ENCODE measurements at places on chromosomes 16 and 17. TPM values are rescaled to one million over a fixed set of nuclear protein-coding genes. Genes with fewer than 3 reads are reported as not detected.

- DNase-seq, result no peak
Measured at GRCh38 chr16:86934581-86935375, 356.4 kb downstream of the FOXL1 start.

GRCh38 chr17:322006-322780, 30.4 kb downstream of the RPH3AL start:
- no peak for DNase-seq

DNA sequence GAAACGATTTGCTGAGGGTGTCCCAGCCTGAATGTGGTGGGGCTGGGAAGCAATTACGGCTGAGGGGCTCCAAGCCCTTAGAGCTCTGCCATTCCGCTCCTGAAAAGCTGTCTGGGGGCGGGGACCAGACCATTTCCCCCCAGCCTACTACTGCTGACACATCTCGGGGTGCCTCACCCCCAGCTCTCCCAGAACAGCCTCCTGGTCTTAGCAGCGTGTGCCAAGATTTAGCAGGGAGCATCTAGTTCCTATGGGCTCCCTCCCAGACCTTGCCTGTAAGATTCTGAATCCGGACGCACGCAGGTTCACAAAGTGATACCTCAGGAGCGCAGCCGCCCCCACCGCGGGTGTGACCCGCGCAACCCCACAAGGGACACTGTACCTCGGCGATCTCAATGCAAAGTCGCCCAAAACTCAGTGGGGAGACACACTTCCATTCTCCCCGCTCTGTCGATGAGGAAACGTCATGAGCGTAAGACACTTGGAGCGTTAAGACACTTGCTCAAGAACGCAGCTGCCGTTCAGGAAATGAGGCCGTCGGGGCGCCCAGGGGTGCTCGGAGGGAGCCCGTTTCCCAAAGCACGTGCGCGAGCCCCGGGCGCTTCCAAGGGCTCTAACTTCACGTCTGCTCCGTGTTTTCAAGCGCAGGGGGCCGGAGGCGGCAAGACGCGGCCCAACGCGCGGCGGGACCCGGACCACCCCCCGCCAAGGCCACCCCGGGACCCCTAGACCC, 629 bp downstream of the GEMIN4 start:
- peak; percentile 40 for DNase-seq

TOX3 gene
- total RNA-seq, result not detected

DNA sequence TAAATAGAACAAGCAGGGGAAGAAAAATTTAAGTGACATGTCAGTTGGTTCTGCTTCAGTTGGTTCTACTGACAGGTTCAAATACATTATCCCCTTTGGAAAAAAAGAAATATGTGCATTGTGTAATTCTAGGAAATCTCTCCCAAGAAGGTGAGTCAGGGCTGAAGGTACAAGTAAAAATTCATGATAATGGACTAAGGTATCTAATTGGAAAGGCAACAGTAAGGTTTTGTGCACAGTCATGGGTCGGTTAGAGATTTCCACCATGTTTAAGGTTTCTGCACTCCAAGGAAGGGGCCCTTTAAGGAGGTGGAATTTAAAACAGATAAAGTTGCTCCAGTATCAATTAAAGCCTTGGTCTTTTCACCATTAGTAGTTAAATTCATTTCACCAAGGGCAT, 17.9 kb upstream of the B4GALNT2 start:
- DNase-seq, result no peak

ZACN gene
- not detected for total RNA-seq

GRCh38 chr17:145671-146541, 8.5 kb downstream of the SCGB1C2 start:
- DNase-seq, result no peak

DNA sequence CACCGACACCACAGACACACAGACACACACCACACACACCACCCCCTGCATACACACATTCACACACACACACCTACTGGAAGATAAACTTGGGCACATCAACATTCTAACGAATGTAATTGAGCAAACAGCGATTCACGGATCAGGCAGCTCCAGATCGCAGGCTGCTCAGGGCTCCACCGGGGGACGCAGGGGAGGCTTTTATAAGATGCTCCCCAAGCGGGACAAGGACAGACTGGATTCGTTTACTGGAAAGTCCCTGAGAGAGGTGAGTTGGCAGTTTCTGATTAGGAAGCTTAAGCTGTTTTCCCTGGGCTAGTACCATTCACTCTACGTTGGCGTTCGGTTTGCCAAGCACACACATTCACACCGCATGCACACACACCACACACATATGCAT, 281.3 kb downstream of the IRF8 start:
- no peak for DNase-seq
